ENCODE measurements at places on chromosomes 7 and 10.

DNA sequence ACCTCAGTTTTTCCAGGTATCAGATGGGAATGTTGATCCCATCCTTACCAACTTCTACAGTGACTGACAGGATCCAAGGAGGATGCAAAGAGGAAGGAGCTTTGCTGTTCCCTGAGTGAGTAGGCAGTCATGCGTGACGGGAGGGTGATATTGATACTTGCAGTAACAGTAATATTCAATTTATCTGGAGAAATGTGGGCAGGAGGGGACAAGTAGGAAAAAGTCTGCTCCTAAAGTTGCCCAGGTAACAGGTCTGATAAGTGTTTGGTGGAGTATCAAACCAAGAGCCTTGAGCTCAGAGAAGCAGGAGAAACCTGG lies 3.3 kb upstream of the ZCCHC24 start:
- DNase-seq, result no peak

DNA sequence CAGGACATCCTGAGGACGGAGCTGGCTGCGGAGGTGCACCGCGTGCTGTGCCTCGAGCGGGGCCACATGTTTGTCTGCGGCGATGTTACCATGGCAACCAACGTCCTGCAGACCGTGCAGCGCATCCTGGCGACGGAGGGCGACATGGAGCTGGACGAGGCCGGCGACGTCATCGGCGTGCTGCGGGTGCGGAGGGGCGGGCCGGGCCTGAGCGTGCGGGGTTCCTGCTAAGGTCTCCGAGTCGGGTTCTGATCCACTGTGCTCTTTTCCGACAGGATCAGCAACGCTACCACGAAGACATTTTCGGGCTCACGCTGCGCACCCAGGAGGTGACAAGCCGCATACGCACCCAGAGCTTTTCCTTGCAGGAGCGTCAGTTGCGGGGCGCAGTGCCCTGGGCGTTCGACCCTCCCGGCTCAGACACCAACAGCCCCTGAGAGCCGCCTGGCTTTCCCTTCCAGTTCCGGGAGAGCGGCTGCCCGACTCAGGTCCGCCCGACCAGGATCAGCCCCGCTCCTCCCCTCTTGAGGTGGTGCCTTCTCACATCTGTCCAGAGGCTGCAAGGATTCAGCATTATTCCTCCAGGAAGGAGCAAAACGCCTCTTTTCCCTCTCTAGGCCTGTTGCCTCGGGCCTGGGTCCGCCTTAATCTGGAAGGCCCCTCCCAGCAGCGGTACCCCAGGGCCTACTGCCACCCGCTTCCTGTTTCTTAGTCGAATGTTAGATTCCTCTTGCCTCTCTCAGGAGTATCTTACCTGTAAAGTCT lies 10.4 kb downstream of the ATG9B start:
- peak; percentile 82 for DNase-seq

- no peak for DNase-seq
These were observed 57.8 kb downstream of the LGI1 start for GRCh38 chr10:93815304-93816096.

DNA sequence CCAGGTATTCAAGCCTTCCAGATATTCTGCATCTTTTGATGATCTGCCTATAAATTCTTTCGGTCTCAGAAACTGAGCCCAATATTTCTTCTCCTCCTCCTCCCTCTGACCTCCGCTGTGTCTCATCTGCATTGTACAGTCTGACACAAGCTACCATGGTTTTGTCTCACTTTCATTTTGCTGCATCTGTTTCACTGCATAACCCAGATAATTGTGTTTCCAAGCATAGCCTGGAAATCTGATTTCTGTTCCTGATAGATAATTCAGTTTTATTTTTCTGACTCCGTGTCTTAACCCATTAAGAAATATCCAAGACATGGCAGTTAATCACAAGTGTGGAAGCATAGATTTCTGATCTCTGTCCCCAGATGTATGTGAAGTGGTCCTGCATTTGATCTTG lies 374.2 kb upstream of the SEMA3A start:
- no peak for DNase-seq

DNA sequence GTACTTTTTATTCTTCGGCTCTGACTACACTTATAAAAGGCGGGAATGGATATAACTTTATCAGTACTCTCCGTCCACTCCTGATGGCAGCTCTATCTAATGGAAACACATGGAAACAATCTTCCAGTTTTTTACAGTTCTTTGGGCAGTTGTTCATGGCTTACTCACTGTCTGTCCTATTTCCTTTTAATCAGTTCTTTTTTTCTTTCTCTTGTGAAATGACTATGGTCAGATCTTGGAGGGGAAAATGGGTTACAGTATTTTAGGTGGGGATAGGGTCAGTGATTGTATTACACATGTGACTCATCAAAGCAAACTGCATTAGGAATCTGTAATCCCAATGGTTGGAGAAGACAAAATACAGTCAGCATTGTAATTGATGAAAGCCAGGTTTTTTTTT lies 112.4 kb downstream of the BICC1 start:
- DNase-seq, result no peak

- DNase-seq, result no peak
These were observed 2.9 kb downstream of the CDK14 start for GRCh38 chr7:90599038-90599437.

- no peak for DNase-seq
These were observed 75.9 kb downstream of the INSIG1 start for GRCh38 chr7:155373359-155374273.

DNA sequence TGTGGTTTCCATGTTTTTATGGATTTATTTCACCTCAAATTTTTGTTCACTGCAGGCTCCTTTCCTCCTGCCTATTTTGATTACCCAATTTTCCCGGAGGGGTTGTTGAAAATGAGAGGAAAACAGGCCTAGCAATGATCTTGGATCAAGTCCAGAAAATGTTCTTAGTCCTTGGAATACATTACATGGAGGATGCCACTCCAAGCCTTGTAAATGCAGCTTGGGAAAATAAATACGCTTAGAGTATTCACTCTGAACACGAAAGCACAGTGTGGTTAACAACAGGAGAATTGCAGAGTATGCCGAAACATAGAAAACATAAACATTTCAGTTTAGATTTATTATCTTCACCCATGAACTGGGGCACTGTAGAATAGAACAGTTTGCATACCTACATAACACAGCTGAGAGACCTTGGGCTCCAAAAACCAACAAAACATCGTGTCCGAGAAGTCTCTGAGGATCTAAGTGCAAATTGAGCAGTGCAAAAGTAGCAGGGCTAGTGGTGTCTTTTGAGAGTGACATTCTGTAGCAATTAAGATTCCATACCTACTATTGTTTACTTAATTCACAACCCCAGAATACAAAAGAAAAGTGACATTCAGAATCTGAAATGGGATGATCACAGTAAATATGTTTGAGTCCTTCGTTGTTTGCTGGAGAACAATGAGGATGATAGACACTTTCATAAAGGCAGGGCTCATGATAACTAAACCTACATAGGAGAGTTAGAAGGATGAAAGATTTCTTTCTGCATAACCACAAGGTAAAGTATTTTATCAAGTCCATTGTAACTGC lies 7.6 kb upstream of the CD36 start:
- no peak for DNase-seq

- DNase-seq, result no peak
These were observed 109.3 kb downstream of the AOAH start for GRCh38 chr7:36614959-36615358.

DNA sequence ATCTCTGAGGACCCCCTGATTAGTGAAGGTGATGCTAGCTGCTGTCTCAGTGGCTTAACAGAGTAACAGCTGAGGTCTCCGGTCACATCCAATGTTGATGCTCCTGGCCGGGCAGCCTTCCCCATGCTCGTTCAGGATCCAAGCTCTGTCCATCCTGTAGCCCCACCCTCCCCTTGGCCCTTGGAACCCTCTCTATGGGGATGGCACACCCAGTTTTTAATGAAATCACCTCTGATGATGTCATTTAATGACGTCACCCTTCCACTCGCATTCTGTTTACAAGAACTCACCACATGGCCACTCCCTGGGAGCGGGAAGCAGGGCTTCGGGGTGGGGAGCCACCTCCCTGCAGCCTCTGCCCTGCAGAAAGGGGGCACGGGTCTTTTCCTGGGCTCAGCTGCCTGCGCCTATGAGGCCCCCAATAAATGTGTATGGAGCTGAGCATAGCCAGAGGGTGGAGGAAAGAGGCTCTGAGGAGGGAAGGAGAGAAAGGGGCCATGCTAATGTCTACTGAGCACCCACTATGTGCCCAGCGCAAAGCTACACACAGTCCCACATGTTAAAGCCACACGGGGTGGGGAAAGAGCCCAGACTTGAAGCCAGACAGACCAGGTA lies 95.5 kb downstream of the OAT start:
- DNase-seq, result no peak

GRCh38 chr7:3274131-3274530 lies 26.9 kb upstream of the SDK1 start:
- DNase-seq, result no peak

DNA sequence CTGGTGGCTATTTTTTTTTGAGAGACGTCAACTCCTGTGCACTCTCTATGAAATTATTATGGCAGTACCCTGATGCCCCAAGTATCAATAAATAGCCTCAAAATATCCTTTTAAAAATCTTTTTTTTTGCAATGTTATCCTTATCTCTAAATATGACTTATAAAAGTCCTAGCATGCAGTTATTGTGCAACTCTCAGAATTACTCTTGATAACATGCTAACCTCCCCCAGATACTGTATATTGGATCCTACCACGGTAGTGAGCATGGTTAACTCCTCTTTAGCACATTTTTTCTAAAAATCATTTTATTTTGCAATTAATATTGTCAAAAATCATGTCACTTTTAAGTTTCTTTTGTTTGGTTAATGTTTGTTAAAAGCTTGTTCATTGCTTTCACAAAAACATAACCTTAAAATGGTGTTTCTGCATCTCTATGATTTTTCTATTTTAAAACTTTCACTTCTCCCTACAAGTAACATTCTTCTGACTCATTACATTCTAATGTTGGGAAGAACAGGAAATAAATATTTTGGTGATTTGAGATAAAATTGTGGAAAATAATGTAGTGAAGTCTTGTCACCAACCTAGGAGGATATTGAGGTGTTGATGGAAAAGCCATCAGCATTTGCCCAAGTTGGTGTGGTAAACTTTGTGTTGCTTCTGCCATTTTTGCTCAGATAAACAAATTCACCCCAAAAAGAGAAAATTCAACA lies 42.1 kb upstream of the ADRA2A start:
- no peak for DNase-seq

- DNase-seq, result no peak
These were observed 126.3 kb downstream of the ALOX5 start for GRCh38 chr10:45500304-45500703.

- no peak for DNase-seq
These were observed 4.0 kb upstream of the PLXNA4 start for GRCh38 chr7:132580277-132580676.
